HuH-7.5 (cell line): ENCODE measurements at places on chromosomes 1 and 21.

DNA sequence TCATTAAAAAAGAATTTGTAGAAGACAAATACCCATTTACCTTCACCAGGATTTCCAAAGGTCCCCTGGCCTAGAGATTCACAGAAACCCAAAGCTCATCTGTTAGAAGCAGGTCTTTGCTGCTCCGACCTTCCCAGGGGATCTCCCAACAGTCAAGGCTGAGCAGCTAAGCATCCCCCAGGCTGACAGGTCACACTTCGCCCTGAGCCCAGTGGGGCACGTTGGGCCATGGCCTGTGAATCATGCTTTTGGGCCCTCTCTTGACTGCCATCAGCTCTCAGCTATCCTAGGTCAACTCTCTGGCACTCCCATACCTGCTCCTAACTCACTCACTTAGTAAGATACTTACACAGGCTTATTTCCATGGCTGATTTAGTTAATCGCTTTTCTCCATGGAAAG lies 157.7 kb downstream of the DSCAM start:
- no peak for DNase-seq

DNA sequence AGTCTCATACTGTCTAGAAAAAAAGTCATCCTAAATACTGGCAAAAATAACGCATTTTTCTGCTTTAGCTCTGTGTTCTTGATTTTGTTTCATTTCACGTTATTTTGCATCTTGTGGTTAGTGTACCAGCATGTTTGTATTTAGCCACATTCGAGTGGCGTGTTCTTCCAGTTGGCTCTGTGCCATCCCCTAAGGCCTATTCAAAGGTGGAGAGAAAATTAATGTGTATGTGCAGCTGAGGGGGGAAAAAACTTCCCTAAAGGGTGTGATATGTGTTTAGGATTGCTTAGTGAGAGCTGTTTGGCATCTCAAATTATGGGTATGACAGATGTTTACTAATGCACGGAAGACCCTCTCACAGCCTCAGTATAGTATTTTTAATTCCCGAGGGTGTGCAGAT lies 12.1 kb downstream of the DNAJC16 start:
- no peak for DNase-seq

DNA sequence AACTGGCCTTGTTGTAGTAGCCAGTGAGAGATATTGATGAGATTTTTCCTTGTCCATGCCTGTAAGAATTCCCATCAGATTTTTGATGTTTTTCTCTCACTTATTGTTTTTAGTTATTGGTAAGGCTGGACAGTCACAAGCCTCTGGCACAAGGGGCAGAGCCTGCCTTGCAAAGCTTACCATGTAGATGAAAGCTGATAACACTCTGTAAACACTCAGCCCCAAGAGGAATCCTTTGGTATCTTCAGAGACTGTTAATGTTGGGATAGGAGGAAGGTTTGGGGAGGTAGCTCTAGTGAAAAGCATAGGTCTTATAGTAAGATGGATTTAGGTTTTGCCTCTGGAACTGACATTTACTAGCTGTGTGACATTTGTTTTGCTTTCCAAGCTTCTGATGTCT lies 37.7 kb downstream of the MARK1 start:
- DNase-seq: no peak

GRCh38 chr1:24991697-24992096 lies 61.6 kb upstream of the RUNX3 start:
- DNase-seq: no peak

GRCh38 chr1:40905061-40905460 lies 42.9 kb upstream of the CITED4 start:
- no peak for DNase-seq

- no peak for DNase-seq
These were observed 9.7 kb downstream of the TLCD4 start for GRCh38 chr1:95126846-95127245.

DNA sequence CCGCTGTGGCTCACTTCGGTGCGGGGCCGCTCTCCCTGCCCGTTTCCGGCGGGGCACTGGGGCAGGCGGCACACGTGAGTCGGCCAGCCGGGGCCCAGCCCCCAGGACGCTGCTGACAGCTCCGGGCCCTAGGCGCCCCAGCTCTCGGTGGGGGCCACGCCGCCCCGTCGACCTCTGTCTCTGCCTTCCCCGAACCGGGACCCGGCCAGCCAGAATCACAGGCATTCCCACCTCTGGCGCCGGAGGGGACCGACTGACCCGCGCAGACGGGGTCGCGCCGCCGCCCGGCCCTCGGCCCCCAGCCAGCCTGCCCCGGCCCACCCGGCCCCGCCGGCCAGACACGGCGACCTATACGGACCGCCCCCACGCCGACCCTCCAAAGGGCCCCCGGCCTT lies 755 bp downstream of the SCMH1 start:
- DNase-seq: peak; percentile 64

- no peak for DNase-seq
These were observed 24.4 kb downstream of the DIO1 start for GRCh38 chr1:53918343-53918742.

GRCh38 chr1:111032295-111032897 lies 68.7 kb upstream of the LRIF1 start:
- DNase-seq: no peak

DNA sequence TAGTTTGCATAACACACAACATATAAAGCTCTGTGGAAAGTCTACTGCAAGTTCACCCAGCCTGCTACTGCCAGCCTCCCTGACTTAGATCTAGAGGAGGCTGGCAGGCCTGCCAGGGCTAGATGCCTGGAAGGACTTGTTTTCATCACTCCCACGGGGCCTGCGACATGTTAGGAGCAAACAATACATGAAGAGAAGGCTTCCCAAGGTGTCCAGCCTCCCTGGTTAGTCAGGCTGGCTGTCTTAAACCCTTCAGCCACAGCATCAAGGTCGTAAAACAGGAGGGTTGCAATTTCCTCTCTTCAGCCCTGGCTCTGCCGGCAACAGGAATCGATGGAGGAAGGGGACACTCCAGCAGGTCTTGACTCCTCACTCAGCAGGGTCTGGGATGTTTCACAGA lies 104.5 kb downstream of the NGF start:
- DNase-seq: no peak

- no peak for DNase-seq
These were observed 87.8 kb downstream of the PTPN14 start for GRCh38 chr1:214463596-214463995.

- DNase-seq: no peak
These were observed 191.2 kb upstream of the GREM2 start for GRCh38 chr1:240803151-240803550.

- DNase-seq: no peak
These were observed 49.8 kb downstream of the KCNJ15 start for GRCh38 chr21:38306433-38307141.

GRCh38 chr1:116941670-116942069 lies 32.0 kb downstream of the PTGFRN start:
- no peak for DNase-seq

DNA sequence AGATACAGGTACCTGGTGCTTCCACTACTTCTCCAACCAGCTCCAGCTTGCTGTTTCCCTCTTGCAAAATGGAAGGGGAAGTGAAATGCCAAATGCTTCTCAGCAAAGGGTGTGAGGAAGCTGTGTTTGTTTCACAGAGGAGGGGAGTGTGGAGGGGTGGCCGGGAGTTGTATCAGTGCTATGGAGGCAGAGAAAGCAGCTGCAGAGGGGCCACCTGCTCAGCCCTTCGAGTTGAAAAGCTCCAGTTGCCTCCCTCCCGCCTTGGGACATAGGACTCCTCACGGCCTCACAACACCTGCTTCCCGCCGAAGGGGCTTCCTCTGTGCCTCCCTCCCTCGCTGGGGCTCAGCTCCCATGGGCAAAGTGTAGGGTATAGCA lies 12.1 kb upstream of the LINGO4 start:
- DNase-seq: no peak

DNA sequence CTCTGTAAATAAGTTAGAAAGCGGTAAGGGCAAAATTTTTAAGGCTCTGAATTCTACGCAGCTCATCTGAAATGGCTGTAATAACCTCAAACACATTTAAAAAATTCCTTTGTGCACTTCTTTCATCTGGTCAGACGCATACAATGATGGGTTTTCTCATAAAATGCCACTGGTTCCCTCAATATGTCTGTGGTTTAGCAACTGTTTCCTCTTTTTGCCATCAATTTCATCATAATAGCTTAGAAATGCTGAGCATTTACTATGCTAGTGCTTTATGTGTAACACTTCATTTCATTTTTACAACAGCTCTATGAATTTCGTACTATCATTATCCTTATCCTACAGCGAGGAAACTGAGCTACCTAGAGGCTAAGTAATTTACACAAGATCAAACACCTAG lies 35.3 kb upstream of the DMRTA2 start:
- no peak for DNase-seq

- DNase-seq: no peak
These were observed 15.9 kb downstream of the ERRFI1 start for GRCh38 chr1:8010080-8010664.

DNA sequence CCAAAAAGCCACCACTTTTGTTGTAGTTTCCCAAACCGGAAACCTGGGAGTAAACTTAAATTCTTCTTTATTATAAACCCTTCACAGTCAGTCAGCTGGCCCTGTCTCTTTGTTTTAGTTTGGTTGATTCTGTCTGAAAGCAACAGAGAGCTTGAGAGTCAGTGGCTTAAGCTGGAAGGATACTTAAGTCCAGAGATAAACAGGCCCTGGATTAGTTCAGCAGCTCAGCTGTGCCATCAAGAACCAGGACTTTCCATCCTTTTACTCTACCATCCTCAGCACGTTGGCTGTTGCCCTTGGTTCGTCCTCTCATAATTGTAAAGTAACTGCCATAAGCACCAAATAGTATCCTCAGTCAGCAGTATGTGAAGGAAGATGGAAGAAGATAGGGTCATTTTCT lies 4.5 kb downstream of the DESI2 start:
- no peak for DNase-seq

- DNase-seq: no peak
These were observed 87.7 kb upstream of the ATP1B1 start for GRCh38 chr1:169018751-169019150.

DNA sequence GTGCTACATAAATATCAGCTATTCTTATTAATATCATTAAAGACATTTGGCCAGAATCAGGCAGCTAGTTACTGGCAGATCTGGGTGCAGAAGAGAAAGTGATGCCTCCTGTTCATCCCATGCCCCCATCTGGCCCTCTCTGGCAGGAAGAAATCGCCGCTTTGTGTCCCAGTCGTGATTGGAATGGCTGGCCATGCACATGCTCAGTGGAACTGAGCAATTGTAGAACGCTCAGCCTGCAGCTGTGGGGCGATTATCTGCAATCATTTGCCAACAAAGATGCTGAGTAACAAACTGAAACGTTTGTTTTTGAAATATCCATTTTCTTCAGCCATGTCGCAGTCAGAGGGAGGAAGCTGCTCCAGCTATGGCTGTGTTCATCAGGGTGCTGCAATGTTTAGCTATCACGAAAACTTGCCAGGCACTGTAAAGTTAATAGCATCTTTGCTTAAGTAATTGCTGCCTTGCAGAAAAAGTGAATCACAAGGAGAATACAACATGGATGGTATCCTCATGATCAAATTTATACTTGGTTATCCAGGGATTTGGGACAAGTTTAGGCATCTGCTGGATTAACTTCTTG lies 36.5 kb downstream of the NGF start:
- no peak for DNase-seq

DNA sequence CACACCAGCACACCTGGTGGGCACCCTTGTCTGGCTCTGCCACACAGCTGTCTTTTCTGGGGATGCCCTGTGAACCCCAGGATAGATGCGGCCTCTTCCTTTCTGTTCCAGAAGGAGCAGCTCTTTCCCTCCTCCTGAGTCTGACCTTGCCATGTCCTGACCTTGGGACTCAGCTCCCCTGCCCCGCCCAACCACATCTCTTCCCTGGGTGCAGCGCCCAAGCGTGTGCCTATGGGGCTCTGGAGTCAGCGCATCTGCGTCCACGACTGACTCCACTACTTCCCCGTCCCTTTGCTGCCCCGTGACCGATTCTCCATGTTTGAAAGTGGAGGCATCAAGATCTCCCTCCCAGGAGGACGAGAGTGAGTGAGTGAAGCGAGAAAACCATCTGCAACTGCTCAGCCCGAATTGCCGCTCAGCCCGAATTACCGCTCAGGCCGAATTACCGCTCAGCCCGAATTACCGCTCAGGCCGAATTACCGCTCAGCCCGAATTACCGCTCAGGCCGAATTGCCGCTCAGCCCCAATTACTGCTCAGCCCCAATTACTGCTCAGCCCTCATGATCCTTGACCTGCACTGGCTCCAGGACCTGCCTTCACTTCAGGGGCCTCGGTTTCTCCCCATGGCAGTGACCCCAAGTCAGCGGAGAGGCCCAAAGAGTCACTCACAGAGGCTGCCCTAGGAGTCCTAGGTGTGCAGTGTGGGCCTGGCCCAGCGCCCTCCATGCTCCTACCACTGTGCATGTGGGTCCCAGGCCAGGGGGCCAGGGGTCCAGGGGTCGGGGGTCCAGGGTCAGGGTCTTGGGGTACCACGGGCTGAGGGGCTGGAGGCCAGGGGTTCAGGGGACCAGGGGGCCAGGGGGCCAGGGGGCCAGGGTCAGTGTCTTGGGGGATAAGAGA lies 18.6 kb upstream of the TTC34 start:
- DNase-seq: no peak

- no peak for DNase-seq
These were observed 669.6 kb downstream of the PTPRC start for GRCh38 chr1:199308349-199308846.

DNA sequence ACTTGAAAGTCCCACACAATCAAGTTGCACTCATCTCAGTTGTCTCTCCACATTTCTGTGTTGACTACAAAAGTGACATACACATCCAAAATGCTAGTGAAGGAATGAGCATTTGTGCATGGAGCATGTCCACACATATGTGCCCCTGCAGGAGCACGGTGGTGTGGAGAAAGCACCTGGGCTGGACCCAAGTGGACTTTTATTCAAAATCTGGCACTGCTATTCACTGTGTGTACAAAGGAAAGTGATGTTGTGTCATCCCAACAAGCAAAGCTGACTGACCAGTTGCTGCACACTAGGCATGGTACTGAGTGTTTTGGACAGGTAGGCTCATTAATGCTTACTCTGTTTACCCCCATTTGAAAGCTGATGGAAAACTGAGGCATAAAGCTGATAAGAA lies 19.3 kb downstream of the CEP104 start:
- no peak for DNase-seq

DNA sequence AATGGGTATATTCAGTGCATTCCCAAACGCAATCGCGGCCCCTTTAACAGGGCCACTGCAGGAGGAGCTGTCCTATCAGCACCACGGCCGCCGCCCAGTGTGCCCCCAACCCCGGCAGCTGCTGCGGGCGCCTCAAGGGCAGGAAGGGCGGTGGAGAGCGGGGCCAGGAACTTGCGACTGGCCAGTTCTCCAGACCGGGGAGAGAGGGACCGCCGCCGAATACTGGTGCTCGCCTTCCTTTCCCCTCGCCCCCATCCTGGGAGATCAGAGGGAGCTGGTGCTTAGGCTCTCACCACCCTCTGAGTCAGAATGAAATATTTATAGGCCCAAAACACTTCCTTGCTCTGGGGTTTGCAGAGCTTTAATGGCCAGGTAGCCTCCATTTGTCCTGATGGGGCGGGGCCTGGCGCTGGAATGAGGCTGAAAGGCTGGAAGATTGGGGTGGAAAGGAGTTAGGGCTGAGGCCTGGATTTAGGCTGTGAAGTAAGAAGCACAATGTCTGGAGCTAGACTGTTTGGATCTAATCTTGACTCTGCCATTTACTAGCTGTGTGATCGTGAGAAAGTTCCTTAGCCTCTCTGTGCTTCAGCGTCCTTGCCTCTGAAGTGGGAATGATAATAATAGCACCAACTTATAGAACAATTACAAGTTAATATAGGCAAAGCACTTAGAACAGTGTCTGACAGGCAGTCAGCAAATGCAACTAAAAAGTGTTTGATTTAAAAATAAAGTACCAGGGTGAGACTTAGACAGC lies 75.5 kb downstream of the NAV1 start:
- no peak for DNase-seq
